ENCODE measurements at places on chromosomes 2 and 18.

GRCh38 chr18:49590608-49591007 is 28.8 kb downstream of the LIPG start:
- no peak for DNase-seq

GRCh38 chr2:140641163-140641562 is 1489.7 kb downstream of the LRP1B start:
- DNase-seq, result no peak

- no peak for DNase-seq
Observed at GRCh38 chr2:119071476-119071875, 87.1 kb downstream of the C1QL2 start.

DNA sequence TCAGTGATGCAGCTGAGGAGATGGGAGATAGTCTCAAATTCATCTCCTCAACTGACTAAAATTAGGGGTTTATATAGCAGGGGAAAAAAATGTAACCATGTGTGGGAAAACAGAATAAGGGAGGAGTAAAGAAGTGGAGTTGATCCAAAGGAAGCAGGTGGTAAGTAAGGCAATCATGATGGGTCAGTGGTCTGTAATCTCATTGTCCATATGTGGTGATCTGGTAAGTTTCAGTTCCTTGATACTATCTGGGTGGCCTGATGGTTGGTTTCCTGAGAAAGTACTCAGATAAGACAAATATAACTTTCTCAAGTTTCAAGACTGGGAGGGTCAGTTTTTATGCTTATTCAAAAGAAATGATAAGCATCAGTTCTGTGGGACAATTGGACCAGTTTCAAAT is 312.3 kb upstream of the KCNJ3 start:
- no peak for DNase-seq

DNA sequence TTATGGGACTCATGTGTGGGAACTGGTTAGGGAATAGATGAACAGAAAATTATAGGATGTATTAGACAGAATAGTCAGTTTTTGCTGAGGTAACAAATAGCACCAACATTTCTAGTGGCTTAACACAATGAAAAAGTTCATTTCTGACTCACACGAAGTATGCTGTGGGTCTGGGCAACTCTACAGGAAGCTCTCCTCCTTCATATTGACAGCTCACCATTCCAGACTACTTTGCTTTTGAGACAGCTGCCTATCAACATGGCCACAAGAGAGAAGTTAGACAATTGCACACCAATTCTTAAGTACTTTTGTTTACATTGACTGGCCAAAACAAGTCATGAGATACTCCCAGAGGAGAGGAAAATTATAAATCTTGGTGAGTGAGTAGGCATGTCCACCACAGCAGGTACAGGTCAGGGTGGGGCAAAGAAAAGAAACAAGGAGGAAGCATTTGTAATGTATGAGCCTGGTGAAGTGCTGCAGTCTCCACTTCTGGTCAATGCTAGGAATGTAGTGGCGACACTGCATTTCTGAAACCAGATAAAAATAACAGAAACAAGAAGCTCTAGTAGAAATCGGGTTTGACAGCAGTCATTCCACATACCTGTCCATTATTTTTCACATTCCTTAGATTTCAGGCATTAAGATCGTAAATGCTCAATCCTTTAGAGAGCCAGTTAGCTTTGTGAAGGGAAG is 141.6 kb downstream of the ICOS start:
- no peak for DNase-seq

DNA sequence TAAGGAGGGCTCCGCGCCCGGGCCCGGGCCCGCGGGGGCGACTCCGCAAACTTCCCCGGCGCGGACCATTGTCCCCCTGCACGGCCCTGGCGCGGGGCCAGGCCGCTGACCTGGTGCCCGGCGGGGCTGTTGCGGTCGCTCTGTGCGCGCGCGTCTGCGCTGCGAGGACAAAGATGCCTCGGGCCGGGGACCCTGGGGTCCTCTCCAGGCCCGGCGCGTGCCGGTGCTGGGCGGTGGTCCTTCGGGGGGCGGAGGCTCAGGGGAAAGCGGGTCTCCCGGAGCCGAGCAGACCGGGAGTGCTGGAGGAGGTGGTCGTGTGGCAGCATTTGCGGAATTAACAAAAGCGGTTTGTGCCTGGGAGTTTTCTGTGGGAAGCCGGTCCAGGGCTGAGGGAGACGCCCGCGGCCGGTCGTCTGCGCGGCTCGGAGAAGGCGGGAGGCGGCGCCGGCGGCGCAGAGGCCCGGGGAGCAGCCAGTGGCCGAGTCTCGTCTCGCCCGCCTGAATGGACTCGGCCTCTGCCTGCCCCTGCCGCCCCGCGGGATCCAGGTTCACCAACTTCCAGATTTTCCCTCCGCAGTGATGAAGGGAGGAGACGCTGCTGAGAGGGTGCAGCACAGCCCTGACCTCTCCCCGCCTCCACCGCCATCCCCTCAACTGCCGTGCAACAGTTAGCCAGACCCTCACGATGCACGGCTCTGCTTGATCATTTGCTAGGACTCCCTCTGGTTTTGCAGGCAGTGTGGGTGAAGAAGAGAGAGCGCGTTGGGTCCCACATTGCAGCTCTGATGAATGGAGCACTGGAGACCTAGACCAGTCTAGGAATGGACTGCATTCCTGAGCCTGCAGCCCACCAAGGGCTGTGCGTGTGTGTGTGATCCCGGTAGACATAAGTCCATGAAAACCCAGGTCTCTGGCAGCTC is 705 bp downstream of the EFR3B start:
- DNase-seq, result peak; percentile 34

DNA sequence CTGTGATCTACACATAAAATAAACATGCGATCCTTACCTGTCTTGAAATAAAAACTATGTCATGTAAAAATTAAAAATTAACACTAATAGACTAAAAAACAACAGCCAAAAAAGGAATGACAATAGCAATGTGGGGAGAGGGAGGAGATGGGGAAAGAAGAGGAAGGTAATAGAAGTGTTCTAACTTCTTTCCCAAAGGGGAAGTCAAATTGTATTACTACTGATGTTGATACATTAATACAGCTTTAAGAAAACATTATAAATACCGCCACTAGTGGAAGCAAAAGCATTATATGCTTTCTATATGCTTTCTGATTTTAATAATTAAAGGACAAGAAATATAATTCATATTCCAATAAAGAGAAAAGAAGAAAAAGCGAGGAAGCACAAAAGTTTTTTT is 22.2 kb downstream of the ZNF516 start:
- no peak for DNase-seq

DNA sequence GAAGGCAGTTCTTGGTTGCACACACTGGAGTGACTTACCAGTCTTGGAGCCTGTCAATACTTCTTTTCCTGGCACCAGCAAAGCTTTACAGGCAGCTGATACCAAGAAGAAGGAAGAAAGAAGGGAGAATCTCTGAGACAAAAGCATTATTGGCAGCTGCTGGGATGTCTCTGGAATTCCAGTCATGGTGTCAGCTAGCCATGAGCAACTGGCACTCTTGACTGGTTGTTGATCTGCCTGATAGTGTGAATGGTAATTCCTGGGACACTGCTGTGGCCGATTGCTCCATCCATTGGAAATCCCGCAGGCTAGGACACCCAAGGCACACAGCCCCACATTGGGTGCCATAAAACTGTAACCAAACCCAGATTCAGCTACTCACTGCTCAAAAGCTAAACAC is 17.8 kb upstream of the SPAG16 start:
- DNase-seq, result no peak

DNA sequence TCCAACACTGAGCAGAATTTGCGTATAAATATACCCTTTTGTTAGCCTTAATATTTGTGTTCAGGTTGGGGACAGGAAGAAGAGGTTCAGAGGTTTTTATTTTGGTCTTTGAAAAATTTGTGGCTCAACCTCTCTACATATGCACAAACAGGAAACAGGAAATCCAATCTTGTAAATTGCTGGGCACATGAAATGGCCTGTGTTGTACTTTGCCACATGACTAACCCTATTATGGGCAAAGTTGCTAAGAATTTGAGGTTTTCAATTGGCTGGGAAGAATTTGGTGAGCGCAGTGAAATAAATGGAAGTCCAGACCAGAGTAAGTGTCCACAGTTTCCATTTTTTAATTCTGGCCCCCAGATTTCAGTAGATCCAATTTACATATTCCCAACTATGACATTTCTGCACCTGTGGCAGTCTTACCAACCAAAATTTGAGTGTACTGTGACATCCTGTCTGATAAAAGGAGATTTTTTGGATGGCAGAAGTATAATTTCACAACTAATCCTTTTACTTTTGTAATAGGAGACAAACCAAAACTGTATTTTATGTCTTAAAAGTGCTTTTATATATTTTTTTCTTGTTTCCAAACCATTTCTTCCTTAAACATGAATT is 63.6 kb downstream of the COX7A2L start:
- DNase-seq, result no peak

GRCh38 chr2:128275498-128276045 is 43.1 kb downstream of the HS6ST1 start:
- DNase-seq, result no peak

DNA sequence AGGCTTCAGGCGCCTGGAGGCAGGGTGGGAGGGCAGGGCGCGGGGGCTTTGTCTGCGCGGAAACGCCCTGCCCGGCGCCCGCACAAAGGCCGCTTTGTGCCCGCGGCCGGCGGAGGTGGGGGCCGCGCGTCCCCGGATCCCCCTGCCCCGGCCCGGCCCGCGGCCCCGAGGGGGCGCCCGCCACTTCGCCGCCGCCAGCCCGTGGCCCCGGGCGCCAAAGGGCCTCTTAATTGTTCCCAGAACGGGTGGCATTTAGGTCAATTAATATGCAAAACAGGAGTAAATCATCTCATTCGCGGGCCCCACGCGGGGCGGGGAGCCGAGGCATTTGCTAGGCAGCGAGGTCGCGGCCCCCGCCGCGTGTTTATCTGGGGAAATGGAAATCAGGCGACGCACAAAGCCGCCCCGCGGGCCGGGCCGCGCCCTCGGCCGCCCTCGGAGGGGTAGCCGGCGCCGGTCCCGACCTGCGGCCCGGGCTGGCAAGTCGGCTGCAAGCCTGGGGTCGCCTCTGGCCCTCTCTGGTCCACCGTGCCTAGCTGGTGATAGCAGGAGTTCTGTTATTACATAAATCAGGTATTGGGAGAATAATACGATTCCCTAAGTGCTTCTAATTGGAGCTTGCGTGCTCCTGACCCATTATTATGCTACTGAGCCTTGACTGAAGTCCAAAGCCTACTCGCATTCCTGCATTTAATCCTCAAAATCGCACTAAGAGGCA is 148.2 kb upstream of the GLI2 start:
- no peak for DNase-seq

DNA sequence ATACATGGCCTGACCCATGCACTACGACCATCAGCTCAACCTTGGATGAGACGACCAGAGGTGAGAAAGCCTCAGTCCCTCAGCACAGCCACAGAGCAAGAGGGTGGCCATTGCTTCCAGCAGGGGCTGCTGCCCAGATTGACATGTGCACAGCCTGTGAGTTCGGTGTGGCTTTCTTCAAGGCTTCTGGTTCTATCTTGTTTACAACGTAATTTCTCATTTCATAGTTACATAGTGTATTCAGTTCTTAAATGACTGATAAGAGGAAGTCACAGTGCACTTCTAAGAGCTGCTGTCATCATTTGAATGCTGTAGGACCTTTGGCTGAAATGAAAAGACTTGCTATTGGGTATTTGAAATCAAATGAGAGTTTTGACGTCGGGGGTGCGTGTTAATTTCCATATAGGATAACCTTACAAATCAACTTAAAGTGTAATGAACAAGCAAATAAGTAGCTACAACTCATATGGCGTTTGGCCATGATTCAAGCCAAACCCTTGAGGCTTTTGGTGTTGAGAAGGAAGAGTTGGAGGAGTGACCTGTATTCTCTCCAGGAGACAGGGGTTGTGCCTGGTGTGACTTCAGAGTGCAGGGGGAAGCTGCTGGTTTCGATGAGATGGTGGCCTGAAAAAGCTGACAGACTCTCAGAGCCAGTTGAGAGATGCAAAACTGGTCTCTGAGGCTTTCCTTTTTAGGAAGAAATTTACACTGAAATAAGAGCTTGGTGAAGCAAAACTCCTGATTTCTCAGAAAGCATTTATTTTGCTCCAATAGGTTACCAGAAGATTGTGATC is 51.0 kb downstream of the TSHZ1 start:
- DNase-seq, result no peak

- DNase-seq, result no peak
Observed at GRCh38 chr18:28158083-28158581, 18.8 kb downstream of the CDH2 start.

- DNase-seq, result no peak
Observed at GRCh38 chr2:217928324-217929181, 74.2 kb downstream of the TNS1 start.

- DNase-seq, result no peak
Observed at GRCh38 chr18:24126155-24126961, 12.5 kb upstream of the CABYR start.

- DNase-seq, result no peak
Observed at GRCh38 chr2:74199275-74199701, 873 bp downstream of the MTHFD2 start.

DNA sequence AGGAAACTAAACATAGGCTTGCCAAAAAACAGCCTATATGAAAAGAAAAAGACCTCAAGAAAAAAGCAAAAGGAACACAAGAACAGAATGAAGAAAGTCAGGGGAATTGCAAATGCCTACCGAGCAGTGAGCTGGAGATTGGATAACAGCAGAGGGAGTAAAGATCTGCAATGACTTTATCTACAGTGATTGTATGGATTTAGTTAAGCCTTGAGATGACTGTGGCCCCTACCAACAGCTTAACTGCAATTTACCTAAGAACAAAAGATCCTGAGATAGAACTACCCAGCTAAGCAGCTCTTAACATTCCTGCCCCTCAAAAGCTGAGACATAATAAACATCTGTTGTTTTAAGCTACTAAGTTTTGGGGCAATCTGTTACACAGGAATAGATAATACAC is 20.5 kb downstream of the LNPK start:
- no peak for DNase-seq

- no peak for DNase-seq
Observed at GRCh38 chr2:77434880-77435279, 87.3 kb downstream of the LRRTM4 start.

DNA sequence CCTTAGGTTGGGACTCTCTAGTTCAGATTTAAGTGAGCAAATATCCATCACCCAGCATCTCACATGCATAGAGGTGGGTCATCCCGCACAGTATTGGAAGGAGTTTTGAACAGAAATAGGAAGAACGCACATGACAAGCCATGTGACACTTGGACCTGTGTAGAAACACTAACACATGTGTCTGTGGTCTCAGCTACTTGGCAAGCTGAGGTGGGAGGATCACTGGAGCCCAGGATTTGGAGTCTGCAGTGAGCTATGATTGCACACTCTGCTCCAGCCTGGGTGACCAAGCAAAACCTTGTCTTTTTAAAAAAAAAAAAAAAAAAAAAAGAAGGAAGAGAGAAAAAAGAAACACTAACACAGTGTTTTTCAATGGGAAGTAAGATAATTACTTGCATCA is 5.4 kb upstream of the MTCL1 start:
- no peak for DNase-seq

DNA sequence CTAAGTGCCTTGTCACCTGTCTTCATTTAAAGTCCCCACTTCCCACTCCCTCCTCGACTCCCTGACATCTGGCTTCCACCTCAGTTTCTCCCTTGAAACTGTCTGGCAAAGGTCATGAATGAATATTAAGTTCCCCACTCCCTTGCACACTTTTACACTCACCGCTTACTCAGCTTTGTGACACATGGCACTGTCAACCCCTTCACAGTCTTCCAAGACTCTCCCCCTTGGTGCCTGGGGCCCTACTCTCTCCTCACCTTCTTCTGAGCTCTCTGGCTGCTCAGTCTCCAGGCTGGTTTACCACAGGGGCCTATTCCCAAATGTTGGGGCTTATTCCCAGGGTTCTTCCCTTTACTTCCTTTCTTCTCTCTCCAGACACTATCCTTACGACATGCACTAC is 17.9 kb upstream of the PTPN4 start:
- DNase-seq, result no peak
